Motor neuron (in vitro differentiated cells): ENCODE measurements at places on chromosomes 6 and 20. TPM values are rescaled to one million over a fixed set of nuclear protein-coding genes. Genes with fewer than 3 reads are reported as not detected.

GRCh38 chr6:154824076-154824475 is 90.9 kb downstream of the SCAF8 start:
- ATAC-seq = no peak

GRCh38 chr6:149483334-149483725 is 1.5 kb downstream of the ZC3H12D start:
- no peak for ATAC-seq

The MCCD1 gene
- total RNA-seq = 1.9 and 3.5 TPM in 2 replicates

The C20orf96 gene
- 2.4 TPM in 2 replicates for total RNA-seq
